ENCODE measurements at places on chromosomes 13 and 19.
A peak's percentile ranks its signal among the peaks of the same experiment; 100 is the strongest.

DNA sequence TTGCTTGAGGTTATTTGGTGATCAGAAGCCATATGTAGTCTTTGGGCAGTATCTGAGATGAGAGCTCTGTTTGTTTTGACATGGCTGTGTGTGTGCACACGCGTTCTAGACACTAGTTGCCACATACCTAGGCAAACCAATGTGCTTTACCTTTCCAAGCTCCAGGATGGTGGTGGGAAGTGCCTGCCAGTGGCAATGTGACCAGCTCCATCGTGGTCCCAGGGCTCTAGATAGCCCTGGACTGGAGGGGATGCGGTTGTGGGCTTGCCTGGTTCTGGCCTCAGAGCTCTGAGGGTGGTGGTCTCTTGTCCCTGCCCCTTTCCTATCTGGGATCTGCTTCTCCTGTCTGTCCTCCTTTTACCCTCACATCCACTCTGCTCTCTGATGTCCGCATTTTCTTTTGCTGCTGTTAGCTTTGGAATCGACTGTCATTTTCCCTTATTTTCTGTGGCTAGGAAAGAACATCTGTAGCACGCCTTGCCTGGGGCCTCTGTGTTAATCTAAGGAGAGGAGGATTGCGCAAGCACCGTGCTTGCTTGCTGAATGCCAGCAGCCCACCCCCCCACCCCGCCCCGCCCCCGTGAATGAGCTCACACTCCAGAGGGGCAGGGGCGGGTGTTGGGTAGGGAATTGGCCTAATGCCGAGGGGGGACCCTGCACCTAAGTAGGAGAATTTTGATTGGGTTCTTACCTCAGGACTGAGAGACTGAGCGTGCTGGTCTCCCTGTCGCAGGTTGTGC is 89.5 kb downstream of the ARHGEF7 start:
- no peaks in the 10 kb centered on the region for H3K27me3 ChIP-seq
- no peak overlapping the region for H3K27ac ChIP-seq
- H3K4me3 ChIP-seq = no peak overlapping the region
- no peaks in the 10 kb centered on the region for H3K36me3 ChIP-seq

DNA sequence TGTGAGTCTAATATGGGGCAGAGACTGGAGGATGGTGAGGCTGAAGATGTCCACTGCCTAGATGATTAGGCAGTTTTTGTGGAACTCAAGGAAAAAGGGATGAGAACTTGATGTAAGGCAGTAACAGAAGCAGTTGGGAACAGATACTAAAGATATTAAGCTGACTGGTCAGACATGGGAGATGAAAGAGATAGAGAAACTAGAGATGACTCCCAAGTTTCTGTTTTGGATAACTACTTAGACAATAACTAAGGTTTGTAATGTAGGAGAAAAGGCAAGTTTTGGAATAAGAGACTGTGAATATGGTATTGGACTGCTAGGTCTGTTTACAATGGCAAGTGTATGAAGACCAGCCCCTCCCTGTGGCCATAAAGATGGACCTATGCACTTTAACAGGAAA is 43.5 kb upstream of the CLDN10 start:
- no peaks in the 10 kb centered on the region for H3K27me3 ChIP-seq
- DNase-seq = no peak
- no peaks in the 10 kb centered on the region for H3K4me1 ChIP-seq
- no peak overlapping the region for H3K4me3 ChIP-seq
- H3K27ac ChIP-seq = no peak overlapping the region

- no peak overlapping the region for H3K27ac ChIP-seq
- H3K36me3 ChIP-seq = no peaks in the 10 kb centered on the region
- no peak for DNase-seq
- H3K27me3 ChIP-seq = no peaks in the 10 kb centered on the region
Observed at GRCh38 chr13:79423801-79424642, 18.0 kb upstream of the RBM26 start.

DNA sequence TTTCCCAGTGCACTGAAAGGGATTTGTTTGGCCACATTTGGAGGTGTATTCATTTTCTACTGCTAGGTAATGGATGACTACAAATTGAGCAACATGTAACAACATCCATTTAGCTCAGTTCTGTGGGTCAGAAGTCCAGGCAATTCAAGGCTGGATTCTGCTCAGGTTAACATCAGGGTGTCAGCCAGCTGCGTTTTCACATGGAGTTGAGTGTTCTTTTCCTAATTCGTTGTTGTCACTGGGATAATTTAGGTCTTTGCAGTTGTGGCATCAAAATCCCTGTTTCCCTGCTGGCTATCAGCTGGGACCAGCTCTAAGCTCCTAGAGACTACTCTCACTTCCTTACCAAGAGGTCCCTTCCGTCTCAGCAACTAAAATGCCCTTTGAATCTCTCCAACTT is 25.4 kb downstream of the MIR17HG start:
- no peaks in the 10 kb centered on the region for H3K4me1 ChIP-seq
- H3K36me3 ChIP-seq = no peaks in the 10 kb centered on the region
- H3K4me3 ChIP-seq = no peak overlapping the region

DNA sequence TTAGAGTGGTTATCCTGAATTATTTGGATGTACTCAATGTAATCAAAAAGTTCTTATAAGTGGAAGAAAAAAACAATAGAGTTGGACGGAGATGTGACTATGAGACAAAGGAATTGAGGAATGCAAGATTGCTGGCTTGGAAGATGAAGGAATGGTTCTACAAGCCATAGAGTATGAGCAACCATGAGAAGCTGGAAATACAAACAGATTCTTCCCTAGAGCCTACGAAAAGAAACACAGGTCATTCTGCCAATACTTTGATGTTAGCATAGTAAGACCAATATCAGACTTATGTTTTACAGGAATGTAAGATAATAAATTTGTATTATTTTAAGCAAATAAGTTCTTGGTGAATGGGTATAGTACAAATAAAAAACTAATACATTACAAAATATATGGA is 249.2 kb downstream of the DIAPH3 start:
- H3K27ac ChIP-seq = no peak overlapping the region
- no peak for DNase-seq
- no peaks in the 10 kb centered on the region for H3K36me3 ChIP-seq
- no peak overlapping the region for H3K4me3 ChIP-seq
- H3K4me1 ChIP-seq = no peaks in the 10 kb centered on the region

DNA sequence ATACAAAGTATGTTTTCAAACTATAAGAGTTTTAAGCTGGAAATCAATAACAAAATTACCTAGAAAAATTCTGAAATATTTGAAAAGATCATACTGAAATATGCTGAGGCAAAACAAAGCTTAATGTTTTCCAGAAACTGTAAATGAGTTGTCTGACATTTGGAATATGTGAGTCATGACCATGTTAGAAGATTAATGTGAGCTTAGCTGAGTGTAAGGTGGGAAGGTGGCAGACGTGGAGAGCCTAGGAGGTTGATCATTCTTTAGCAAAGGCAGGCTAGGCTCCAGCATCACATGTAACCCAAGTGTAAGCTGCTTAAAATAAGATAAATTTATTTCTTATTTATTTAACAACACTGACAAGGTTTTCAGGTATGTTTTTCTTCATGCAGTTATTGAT is 2086.1 kb upstream of the PCDH20 start:
- DNase-seq = no peak
- H3K36me3 ChIP-seq = no peaks in the 10 kb centered on the region
- no peaks in the 10 kb centered on the region for H3K4me1 ChIP-seq
- H3K4me3 ChIP-seq = no peak overlapping the region
- no peak overlapping the region for H3K27ac ChIP-seq
- no peaks in the 10 kb centered on the region for H3K27me3 ChIP-seq

DNA sequence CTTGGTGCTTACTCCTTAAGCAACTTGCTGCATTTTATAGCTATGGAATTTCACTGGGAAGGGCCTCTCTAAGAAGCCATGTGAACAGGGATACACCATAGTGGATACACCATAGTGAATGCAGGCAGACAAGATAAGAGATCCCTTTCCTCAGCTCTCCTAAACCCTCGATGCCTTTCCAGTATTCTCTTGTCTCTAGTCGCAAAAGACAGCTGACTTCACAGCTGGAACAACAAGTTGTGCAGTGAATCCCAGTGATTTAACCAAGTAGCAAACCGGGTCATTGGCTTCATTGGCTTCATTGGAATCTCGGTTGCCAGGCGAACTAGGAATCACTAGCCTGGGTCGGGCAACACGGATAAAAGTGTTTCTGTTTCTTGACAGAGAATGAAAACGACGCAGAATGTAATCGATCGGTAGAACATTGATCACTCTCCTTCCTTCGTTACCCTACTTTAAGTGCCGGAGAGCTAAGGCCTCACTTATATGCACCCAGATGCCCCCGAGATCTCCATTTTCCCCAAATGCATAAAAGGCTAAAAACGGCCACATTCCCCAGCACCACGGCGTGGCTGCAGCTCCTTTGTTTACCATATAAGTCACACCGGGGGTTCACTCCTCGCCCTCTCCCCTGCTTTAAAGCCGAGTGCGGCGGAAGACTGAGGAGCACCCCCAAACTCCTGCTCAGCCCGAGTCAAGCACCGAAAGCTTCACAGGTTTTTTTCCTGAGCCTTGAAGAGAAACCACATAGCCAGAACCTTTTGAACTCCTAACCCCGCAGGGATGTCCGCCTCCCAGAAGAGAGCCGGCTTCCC is 674 bp downstream of the TRPC4 start:
- no peak overlapping the region for H3K27ac ChIP-seq
- DNase-seq = no peak
- H3K27me3 ChIP-seq = no peaks in the 10 kb centered on the region
- no peaks in the 10 kb centered on the region for H3K4me1 ChIP-seq
- H3K36me3 ChIP-seq = no peaks in the 10 kb centered on the region
- H3K4me3 ChIP-seq = peak overlapping the region; percentile 27

GRCh38 chr13:70568571-70568970 is 460.3 kb upstream of the KLHL1 start:
- DNase-seq = peak; percentile 27
- no peaks in the 10 kb centered on the region for H3K4me1 ChIP-seq
- H3K27ac ChIP-seq = no peak overlapping the region
- H3K27me3 ChIP-seq = no peaks in the 10 kb centered on the region
- H3K36me3 ChIP-seq = no peaks in the 10 kb centered on the region

- H3K27ac ChIP-seq = no peak overlapping the region
- H3K4me3 ChIP-seq = no peak overlapping the region
- no peak for DNase-seq
- H3K27me3 ChIP-seq = no peaks in the 10 kb centered on the region
- H3K4me1 ChIP-seq = no peaks in the 10 kb centered on the region
Observed at GRCh38 chr13:47418206-47418920, 521.5 kb upstream of the HTR2A start.

GRCh38 chr19:54319049-54319448 is 6.1 kb upstream of the LILRA5 start:
- H3K27ac ChIP-seq = no peak overlapping the region
- no peak for DNase-seq
- no peak overlapping the region for H3K4me3 ChIP-seq
- peaks cover 2% of the 10 kb centered on the region for H3K27me3 ChIP-seq

- no peak for DNase-seq
- no peaks in the 10 kb centered on the region for H3K27me3 ChIP-seq
- H3K4me1 ChIP-seq = no peaks in the 10 kb centered on the region
- no peaks in the 10 kb centered on the region for H3K36me3 ChIP-seq
Observed at GRCh38 chr19:4089400-4089908, 22.8 kb upstream of the ZBTB7A start.

GRCh38 chr13:20984879-20985278 is 76.5 kb downstream of the LATS2 start:
- no peaks in the 10 kb centered on the region for H3K36me3 ChIP-seq
- DNase-seq = no peak
- H3K27ac ChIP-seq = no peak overlapping the region
- no peaks in the 10 kb centered on the region for H3K4me1 ChIP-seq
- no peaks in the 10 kb centered on the region for H3K27me3 ChIP-seq
- H3K4me3 ChIP-seq = no peak overlapping the region

- H3K27ac ChIP-seq = no peak overlapping the region
- no peak overlapping the region for H3K4me3 ChIP-seq
- H3K36me3 ChIP-seq = no peaks in the 10 kb centered on the region
- H3K4me1 ChIP-seq = no peaks in the 10 kb centered on the region
- DNase-seq = no peak
- no peaks in the 10 kb centered on the region for H3K27me3 ChIP-seq
Observed at GRCh38 chr13:109026266-109026665, 396.9 kb downstream of the MYO16 start.

GRCh38 chr13:29598321-29598720 is 2.8 kb upstream of the SLC7A1 start:
- no peaks in the 10 kb centered on the region for H3K36me3 ChIP-seq
- no peaks in the 10 kb centered on the region for H3K27me3 ChIP-seq
- no peak for DNase-seq
- H3K4me3 ChIP-seq = no peak overlapping the region

DNA sequence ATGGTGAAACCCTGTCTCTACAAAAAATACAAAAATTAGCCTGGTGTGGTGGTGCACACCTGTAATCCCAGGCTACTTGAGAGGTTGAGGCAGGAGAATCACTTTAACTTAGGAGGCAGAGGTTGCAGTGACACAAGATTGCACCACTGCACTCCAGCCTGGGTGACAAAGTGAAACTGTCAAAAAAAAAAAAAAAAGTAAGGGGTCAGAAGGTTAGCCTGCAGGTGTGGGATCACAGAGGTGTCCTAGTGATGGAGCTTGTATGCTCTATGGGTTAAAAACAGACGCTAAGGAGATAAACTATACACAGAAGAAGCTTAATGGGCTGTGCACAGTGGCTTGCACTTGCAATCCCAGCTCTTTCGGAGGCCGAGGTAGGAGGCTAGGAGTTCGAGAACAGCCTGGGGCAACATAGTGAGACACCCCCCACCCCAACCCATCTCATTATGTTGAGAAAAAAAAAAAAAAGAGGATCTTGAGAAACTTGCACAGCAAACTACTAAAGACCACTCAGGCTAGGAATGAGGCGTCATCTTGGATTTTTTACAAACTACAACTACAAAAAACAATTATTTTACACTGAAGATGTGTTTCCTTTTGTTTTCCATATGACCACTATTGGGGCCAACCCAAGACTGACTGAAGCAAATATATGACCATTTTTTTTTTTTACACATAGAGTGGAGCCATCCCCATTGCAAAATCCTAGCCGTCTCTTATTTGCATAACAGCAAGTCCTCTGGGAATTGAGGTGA is 7.9 kb downstream of the FOSB start:
- no peak overlapping the region for H3K27ac ChIP-seq
- no peak for DNase-seq
- H3K27me3 ChIP-seq = no peaks in the 10 kb centered on the region

- H3K27me3 ChIP-seq = no peaks in the 10 kb centered on the region
- no peaks in the 10 kb centered on the region for H3K4me1 ChIP-seq
- DNase-seq = no peak
- H3K27ac ChIP-seq = no peak overlapping the region
- no peak overlapping the region for H3K4me3 ChIP-seq
- H3K36me3 ChIP-seq = no peaks in the 10 kb centered on the region
Observed at GRCh38 chr13:109642358-109642757, 144.0 kb downstream of the IRS2 start.

- no peaks in the 10 kb centered on the region for H3K36me3 ChIP-seq
- H3K27me3 ChIP-seq = no peaks in the 10 kb centered on the region
- no peak overlapping the region for H3K27ac ChIP-seq
- H3K4me3 ChIP-seq = no peak overlapping the region
Observed at GRCh38 chr13:35499676-35500075, 23.2 kb upstream of the MAB21L1 start.

DNA sequence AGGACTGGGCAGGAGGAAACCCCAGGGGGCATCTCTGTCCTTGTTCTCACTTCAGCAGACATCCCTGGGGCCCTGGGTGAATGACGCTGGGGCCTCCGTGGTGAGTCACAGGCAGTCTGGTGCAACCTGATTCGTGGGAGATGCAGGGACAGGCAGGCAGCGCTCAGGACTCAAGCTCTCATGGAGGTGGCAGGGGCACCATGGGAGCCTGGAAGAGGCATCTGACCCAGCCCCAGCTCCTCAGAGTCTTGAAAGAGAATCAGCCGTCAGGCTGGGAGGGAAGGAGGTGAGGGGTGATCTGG is 14.0 kb upstream of the PTOV1 start:
- H3K4me3 ChIP-seq = no peak overlapping the region
- no peaks in the 10 kb centered on the region for H3K36me3 ChIP-seq
- no peaks in the 10 kb centered on the region for H3K4me1 ChIP-seq

All from Panc1 (cell line).